Fibroblast of skin of right quadriceps (primary cell): ENCODE measurements at places on chromosomes 11 and 22.
A peak's percentile ranks its signal among the peaks of the same experiment; 100 is the strongest.

GRCh38 chr11:113764527-113765219 lies 8.8 kb downstream of the ZW10 start:
- DNase-seq, result no peak

GRCh38 chr11:109424901-109425300 lies 2.9 kb downstream of the C11orf87 start:
- DNase-seq, result no peak

GRCh38 chr22:40542821-40543540 lies 93.5 kb downstream of the MRTFA start:
- DNase-seq, result no peak

DNA sequence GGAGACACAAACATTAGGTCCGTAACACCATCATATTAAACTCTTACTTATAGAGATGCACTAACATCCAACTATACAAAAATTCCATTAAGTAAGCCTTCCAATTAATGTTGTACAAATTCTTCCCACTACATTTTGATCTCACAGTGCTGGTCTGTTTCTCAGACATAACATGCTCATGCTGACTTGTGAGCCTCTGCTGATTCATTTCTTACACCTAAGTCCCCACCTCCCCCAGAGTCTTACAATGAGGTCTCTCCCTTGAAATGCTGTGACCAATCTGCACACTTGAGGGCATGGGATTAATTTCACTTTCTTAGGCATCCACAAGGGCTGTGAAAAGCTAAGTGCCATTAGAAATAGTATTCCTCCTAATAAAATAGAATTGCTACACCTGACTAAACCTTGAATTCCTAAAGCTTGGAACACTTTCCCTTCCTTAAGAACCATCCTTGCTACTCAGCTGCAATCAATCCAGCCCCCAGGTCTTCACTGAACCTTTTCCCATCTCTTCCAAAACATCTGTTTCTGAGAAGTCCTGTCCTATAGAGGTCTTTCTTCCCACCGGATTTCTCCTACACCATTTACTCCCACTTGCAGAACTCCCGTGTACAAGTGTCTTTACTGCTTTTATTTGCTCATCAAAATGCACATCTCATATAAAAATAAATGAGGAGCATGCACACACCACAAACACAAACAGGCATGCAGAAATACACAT lies 2.0 kb downstream of the HBG1 start:
- DNase-seq, result peak; percentile 4

- DNase-seq, result no peak
Measured at GRCh38 chr11:116055064-116055463, 550.8 kb upstream of the CADM1 start.

- DNase-seq, result no peak
Measured at GRCh38 chr11:125292100-125292499, 127.5 kb downstream of the PKNOX2 start.

GRCh38 chr11:86511086-86511551 lies 136.4 kb downstream of the CCDC81 start:
- peak; percentile 77 for DNase-seq

DNA sequence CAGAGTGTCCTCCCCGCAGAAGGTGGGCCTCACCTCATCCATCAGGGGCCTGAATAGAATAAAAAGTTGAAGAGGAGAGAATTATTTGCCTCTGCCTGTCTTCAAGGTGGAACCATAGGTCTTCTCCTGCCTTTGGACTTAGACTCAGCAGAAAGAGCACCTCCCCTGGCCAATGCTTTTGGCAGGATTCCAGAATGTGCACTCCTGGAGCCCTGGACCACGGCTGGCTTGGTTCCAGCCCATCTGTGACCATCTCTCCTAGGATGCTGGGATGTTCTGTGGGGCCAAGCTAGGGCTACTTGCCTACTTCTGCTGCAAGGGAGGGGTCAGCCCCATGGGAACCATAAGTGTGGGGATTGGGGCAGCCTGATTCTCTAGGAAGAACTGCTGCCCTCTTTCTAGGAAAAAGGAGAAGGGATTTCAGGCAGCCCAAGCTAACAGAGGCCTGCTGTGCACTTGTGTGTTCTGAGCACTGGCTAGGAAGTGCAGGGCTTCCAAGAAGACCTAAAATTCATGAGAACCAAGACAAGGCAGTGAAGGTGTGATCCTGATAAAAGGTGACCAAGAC lies 32.2 kb upstream of the SHANK2 start:
- DNase-seq, result no peak

DNA sequence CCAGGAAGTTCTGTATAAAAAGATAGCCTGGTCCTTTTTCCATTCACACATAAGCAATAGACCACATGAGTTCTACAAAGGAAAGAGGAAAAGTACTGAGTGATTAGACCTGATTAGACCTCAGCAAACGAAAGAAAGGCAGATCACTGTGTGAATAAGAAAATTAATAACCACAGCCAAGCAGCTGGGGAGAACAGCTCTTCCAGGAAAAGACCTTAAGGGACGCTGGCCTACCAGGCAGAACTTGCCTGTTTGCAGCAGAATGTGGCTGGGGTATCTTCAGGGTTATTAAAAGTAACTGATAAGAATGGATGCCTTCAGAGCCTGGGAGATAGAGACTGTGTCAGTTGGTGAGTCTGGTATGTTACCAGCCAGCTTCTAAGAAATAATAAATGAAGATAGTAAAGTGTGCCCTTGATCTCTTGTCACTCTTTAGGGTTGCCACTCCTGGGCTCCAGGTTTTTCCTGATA lies 172.9 kb downstream of the DBX1 start:
- no peak for DNase-seq

DNA sequence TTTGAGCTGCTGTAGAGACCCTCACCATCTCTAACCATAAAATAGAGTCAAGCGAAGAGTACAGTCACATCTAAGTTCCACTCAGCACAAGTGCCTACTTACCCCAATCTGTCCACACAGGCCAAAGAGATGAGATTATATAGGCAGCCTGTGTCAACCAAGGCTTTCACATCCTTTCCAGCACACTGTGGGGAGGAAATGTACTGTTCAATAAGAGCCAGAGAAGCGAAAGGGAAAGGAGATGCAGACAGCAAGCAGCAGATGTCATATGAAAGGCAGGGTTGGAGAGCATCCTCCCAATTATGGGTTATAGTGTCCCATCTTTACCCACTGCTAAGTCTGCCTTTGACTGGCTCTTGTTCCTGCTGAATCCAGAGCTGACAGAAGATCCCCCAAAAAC lies 16.4 kb downstream of the NRIP3 start:
- no peak for DNase-seq

- DNase-seq, result peak; percentile 69
Measured at GRCh38 chr11:69443968-69444364, 37.5 kb upstream of the LINC01488 start.

DNA sequence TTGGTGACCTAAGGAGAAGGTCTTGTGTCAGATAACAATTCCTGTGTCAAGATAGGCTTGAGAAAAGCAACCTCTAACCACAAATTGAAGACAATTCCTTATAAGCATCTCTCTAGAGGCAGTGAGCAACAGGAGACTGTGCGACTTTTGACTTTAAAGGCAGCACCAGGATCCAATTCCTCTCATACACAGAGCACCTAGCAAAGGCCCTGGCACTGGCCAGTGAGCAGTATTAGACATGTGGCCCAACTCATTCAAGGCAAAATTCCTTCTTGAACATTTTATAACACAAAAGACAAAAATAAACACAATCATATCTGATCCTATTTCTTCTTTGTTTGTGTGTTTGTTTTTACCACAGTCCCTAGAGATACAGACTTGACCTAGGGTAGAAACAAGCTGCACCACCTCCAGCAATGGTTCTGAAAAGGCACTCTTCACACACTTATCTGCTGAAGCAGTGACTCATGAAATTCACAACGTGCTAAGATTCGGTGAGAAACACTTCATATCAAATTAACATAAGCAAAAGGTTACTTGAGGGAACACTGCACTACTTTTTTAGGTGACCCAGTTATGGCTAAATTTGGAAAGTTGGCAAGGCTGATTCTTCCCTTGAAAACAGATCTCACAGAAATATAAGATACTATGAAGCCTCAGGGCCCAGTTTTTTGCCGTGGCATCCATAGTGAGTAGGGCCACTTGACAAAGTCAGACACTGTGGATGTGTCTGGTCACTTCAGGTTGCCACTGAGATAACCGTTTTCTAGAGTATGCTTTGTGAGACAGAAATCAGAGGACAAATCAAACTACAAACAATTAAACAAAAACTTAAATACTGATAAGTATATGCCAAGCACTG lies 1018.9 kb downstream of the DLG2 start:
- no peak for DNase-seq

- DNase-seq, result no peak
Measured at GRCh38 chr11:112760396-112761059, 200.7 kb upstream of the NCAM1 start.

GRCh38 chr22:45511847-45512261 lies 9.2 kb downstream of the FBLN1 start:
- peak; percentile 85 for DNase-seq

DNA sequence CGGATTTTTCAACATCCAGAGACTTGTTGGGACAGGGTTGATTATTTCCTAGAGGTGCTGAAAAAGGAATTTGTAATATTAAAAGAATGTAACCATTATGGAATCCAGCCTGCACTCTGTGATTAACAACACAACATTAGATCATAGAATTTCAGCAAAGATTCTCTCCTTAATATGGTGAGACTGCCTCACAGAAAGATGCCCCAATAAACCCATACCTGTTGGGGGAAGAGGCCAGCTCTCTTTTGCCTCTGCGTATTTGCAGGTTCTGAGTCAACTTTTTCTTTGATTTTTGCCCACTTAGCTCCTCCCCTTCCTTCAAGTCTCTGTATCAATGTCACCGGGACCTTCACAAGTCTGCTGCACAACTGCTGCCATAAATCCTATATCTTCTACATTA lies 12.4 kb upstream of the MTMR3 start:
- DNase-seq, result peak; percentile 30

DNA sequence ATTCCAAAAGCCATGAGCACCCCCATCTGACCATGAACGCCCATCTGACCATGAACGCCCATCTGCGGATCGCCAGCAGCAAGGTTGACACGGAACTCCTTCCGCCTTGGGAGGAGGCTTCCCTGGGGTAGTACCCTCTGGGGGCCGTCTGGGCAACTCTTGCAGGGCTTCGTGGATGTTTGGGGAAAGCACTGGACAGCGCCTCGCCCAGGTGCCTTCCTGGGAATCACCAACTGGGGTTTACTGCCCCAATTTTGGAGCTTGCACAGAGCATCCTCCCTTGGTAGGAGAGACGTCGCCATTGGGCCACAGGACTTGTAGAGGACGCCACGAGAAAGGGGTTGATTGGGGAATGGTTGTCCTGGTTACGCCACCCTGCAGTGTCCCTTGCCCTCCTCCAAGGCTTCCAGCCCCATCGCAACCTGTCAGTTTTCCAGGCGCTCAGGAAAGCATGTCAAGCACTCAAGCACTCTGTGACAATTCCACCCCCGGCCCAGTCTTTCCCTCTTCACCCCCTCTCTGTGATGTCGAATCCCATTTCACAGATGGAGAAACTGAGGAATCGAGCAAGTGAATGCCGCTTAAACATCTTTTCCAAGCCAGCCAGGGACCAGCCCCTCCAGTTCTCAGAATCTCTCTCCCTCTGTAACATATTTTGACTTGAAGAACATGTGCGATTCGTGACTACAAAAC lies 914 bp upstream of the PRDM11 start:
- peak; percentile 30 for DNase-seq

DNA sequence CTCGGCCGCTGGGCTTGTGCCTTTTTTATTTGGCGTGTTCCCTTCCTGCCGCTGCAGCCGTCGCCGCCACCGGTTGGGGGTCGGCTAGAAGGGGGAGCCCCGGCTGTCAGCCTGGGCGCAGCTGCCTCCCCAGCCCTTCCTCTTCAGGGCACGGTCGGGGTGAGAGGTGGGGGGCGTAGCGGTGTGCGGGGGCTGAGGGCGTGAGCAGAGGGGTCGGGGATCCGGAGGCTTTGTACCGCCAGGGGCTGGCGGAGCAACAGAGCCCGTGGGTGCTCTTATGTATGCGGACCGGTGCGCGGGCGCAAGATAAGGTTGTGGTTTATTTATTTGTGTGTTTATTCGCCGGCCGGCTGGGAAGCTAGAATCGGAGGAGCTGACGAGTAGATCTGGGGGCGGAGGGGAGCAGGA lies 477 bp downstream of the ZBTB16 start:
- DNase-seq, result no peak

- peak; percentile 69 for DNase-seq
Measured at GRCh38 chr22:24510637-24511625, 15.8 kb downstream of the UPB1 start.

- no peak for DNase-seq
Measured at GRCh38 chr11:121467965-121468364, 15.2 kb upstream of the SORL1-AS1 start.

DNA sequence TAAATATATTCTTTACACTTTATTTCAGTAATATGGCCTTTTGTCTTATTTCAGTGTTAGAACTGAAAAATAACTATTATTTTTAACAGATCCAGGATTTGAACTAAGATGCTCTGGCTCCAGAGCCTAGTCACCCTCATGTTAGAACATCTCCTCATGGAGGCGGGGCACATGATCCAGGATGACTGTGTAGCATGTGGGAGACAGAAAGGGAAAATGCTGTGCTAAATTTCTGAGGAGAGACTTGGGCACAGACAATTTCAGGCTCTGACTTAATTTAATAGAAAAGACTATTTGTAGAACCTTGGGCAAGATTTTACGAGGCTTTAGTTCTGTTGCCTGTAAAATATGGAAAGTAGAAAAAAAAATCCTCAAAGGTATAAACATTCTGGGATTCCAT lies 24.1 kb downstream of the CTSC start:
- no peak for DNase-seq

DNA sequence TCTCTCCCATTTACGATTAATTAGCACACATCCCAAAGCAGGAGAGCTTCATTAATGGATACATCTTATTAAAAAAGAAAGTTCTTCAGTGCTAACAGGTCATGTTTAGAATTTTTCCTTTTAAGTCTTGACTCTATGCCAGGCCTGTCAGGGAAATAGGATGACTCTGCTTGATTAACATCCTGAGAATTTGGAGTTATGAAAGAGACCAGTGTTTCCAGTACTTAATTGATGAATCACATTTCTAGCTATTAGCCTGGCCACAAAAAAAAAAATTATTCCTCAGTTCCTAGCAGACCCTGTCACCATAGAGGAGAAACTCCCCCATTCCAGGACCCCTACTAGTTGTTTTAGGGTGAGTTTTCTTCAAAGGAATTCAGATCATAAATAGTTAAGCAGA lies 23.6 kb upstream of the ME3 start:
- peak; percentile 98 for DNase-seq

GRCh38 chr11:69003866-69004367 lies 9.1 kb downstream of the MRGPRF start:
- DNase-seq, result no peak
